Stimulated activated CD4-positive, alpha-beta T cell treated with anti-CD3 and anti-CD28 coated beads, Interleukin-1b, Interleukin-23, amount 100 ng/mL, for 24 hours (primary cell): ENCODE measurements at places on chromosomes 5 and 9.

DNA sequence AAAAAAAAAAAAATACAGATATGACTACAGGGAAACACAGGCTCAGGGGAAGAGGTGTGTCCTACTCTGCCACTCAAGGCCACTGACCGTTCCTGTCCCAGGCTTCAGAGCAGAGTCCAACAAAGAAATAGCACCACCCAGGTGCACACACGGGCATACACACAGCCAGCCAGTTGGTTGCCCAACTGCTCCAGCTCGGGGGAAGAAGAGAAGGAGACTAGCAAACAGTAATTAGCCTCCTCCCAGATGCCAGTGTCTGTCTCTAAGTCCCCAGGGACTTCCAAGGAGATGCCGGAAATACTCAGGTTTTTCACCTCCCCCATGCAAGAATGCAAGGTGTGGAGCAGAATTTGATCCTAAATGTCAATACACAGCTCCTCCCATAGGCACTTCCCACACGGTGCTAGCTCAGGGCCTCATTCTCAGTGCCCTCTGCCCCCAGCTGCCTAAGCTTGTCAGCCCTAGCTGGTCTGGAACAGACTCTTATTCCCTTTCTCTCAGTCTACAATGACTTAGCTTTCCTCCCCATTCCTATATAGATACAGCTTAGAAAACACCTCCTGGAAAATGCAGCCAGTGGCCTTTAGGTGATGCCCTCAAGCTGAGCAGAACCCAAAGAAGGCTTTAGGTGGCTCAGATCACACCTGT, 1.7 kb downstream of the MYORG start:
- DNase-seq, result no peak

DNA sequence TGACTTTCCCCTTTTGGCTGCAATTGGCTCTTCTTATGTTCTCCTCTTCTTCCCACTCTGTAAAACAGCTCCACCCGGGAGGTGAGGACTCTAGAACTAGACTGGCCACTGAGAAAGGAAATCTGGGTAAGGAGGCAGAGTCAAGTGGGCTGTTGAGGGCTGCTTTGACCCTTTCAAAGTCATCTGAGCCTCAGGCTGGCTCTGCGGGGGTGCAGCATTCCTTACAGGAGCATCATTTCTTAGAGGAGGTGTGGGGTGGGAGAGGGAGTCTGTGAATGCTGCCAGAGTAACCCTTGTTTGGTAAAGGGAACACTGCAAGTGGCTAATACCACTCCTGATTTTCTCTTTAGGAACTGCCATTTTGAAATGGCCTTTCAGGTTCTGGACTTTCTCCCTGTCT, 377.7 kb upstream of the SMARCA2 start:
- DNase-seq, result no peak

- DNase-seq, result no peak
Observed at GRCh38 chr5:142235870-142236672, 88.8 kb downstream of the SPRY4 start.

GRCh38 chr9:89037346-89037745, 46.1 kb downstream of the S1PR3 start:
- no peak for DNase-seq

DNA sequence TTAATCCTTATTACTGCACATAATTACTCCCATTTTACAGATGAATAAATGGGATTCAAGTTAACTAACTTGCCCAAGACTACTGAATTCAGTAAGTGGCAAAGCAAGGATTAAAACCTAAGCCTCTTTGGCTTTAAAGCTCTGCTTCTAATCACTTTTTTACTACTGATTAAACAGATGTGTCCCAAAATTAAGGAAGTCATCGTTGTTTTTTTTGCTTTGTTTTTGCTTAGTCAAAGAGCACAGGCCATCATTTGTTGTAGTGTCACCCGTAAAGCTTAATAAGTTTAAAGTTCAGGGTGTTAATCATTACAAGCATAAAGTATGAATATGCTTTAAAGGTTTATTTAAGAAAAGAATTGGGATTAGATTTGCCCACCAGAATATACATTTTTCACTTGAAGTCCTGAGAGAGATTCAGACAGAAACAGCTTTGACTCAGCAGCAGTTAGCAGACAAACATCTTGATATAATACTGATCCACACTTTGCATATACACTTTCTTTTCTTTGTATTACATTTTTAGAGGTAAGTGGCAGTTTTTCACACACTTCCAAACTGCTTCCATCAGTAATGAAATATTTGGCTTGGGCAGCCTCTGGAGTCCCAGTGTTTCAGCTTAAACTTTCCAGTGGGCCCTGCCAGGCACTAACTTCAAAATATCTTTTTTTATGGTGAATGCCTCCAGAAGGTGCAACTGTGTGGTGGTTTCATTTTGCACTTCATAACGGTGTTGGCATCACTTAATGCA, 52.7 kb downstream of the PIK3R1 start:
- DNase-seq, result no peak

GRCh38 chr5:31096238-31096865, 97.1 kb upstream of the CDH6 start:
- no peak for DNase-seq

GRCh38 chr9:135743546-135744332, 41.8 kb downstream of the KCNT1 start:
- DNase-seq, result no peak

DNA sequence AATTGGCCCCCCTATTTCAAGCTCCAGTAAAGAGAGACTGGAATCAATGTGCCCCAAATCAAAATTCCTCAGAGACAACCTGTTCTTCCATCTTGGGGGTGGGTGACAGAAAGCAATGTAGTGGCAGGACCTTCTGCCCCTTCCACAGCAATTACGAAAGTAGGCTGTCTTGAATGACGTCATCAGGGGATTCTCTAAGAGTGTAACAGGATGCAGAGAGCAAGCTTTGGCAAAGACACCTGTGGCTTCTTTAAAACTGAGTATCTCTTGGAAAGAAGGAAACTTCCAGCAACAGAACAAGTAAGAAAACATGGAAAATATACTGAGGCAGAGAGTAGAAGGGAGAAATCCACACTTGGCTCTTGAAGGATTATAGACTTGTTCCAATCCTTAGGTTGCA, 247.6 kb upstream of the PDE4D start:
- DNase-seq, result no peak

GRCh38 chr9:134335486-134336220, 9.4 kb downstream of the RXRA start:
- DNase-seq, result no peak

- no peak for DNase-seq
Observed at GRCh38 chr5:64666078-64666477, 24.2 kb upstream of the SHISAL2B start.

DNA sequence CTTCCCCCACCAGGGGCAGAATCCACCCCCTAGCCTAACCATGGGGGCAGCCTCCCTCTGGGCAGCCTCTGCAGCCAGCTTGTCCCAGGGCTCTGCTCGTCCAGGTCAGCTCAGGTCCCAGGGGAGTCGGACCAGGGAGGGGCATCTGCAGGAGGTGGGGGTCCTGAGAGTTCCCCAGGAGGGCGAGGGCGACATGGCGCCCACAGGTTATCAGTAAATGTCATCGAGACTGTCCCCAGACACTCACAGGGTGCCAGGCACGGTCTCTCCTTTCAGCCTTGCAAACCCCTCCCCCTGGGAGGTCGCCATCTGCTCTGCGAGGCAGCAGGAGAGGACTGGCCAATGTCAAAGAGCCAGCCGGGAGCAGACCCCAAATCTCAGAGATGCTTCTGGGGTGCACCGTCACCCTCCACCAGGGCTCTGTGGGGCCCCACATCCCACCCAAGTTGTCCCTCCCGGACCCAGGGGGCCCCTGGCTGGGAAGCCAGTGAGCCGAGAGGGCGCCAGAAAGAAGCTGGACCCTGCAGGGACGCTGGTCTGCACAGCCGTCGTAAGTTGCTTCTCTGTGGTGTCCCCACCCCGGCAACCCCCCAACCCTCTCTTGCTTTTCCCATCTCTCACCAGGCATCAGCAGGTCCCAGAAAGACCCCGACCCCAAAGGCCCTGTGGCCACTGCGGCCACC, 69.3 kb downstream of the NTNG2 start:
- no peak for DNase-seq

DNA sequence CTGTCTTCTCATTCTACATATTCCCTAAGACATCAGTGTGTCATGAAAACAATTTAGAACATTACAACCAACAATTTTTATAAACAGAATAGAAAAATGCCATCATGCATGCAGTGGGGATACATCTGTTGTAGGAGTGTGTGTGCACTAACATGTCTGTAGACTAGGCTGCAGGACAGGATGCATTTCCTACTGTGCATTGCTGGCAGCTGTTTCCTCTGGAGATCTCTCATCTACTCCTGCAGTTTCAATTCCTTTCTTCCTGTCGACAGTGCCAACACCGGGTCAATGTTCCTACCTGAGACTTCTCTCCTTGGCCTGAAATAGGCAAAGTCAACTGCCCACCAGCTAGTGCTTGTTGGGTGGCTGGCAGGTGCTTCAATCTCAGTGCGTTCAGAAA, 69.8 kb downstream of the ANKH start:
- DNase-seq, result no peak

GRCh38 chr9:111178331-111179055, 140.2 kb upstream of the LPAR1 start:
- no peak for DNase-seq
